ENCODE measurements at places on chromosomes 13 and 19.

GRCh38 chr13:96314974-96315373, 225.1 kb downstream of the HS6ST3 start:
- DNase-seq, result no peak

DNA sequence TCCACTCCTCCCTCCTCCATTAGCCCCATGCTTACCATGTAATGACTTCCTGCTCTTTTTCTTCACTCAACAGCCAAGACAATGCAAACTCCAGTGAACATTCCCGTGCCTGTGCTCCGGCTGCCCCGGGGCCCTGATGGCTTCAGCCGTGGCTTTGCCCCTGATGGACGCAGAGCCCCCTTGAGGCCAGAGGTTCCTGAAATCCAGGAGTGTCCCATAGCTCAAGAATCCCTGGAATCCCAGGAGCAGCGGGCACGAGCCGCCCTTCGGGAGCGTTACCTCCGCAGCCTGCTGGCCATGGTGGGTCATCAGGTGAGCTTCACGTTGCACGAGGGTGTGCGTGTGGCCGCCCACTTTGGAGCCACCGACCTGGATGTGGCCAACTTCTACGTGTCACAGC, 2.9 kb upstream of the PPP1R37 start:
- DNase-seq, result no peak

- DNase-seq, result no peak
These were observed 18.0 kb upstream of the PAN3 start for GRCh38 chr13:28120317-28120716.

DNA sequence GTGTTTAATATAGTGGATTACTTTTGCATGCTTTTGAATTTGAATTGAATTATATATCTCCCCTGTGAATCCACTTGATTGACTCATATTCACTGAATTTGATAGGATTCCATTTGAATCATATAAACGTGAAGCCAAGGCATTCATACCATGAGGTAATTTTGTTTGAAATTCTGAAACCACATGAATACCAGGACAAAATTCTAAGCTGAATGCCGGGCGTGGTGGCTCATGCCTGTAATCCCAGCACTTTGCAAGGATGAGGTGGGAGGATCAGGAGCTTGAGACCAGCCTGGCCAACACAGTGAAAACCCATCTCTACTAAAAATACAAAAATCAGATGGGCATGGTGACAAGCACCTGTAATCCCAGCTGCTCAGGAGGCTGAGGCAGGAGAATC, 4.4 kb downstream of the ZNF793 start:
- DNase-seq, result no peak

- DNase-seq, result no peak
These were observed 97.9 kb upstream of the SLC7A1 start for GRCh38 chr13:29693275-29693945.

DNA sequence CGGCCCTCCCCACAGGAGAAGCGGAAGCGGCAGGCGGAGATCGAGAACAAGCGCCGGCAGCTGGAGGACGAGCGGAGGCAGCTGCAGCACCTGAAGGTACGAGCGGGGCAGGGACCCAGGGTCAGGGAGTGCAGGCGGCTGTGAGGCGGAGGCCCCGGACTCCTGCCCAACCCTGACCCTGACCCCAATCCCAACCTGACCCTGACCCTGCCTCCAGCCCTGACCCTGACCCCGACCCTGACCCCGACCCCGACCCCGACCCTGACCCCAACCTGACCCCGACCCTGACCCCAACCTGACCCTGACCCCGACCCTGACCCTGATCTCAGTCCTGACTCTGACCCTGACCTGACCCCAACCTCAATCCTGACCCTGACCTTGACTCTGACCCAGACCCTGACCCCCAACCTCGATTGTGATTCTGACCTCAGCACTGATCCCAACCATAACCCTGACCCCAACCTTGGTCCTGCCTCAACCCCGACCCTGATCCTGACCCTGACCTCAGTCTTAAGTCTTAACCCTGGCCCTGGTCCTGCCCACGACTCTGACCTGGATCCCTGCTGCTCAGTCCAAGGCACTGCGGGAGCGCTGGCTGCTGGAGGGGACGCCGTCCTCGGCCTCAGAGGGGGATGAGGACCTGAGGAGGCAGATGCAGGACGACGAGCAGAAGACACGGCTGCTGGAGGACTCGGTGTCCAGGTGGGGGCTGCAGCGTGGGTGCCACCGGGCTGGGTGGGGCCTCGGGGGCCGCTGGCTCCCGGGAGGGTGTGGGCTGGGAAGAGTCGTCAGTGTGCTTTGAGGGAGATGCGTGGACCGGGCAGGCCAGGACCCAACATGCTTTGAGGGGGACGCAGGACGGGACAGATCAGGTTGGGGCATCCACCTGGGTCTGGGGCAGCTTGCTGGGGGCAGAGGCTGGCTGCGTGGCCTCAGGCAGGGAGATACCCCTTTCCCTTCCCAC, 18.5 kb downstream of the PALM start:
- no peak for DNase-seq

- no peak for DNase-seq
These were observed 58.5 kb downstream of the CEBPG start for GRCh38 chr19:33432015-33432414.

- DNase-seq, result no peak
These were observed 17.3 kb upstream of the UQCR11 start for GRCh38 chr19:1622541-1622940.

GRCh38 chr19:35533201-35533821, at the start of gene GAPDHS:
Gene GAPDHS, plus strand, starts transcription at chr19:35533456. Its CDS starts 72 bp downstream, at chr19:35533528.
- DNase-seq, result no peak

GRCh38 chr19:29308977-29309590, 96.1 kb upstream of the UQCRFS1 start:
- no peak for DNase-seq

GRCh38 chr13:31957772-31958171, 73.8 kb upstream of the FRY start:
- DNase-seq, result no peak
